ENCODE measurements at places on chromosomes 3 and 15. TPM values are rescaled to one million over a fixed set of nuclear protein-coding genes. Genes with fewer than 3 reads are reported as not detected.

SAMD7 gene
- not detected for polyA plus RNA-seq

LTK gene
- polyA plus RNA-seq, result 0.01 TPM

GP9 gene
- polyA plus RNA-seq, result not detected

CPA3 gene
- not detected for polyA plus RNA-seq

GOLGA8T gene
- polyA plus RNA-seq, result 0.07 TPM

CLDN1 gene
- polyA plus RNA-seq, result 51.6 TPM

PFKFB4 gene
- 103 TPM for polyA plus RNA-seq

PLSCR2 gene
- polyA plus RNA-seq, result not detected

MEX3B gene
- polyA plus RNA-seq, result 0.48 TPM

BTLA gene
- polyA plus RNA-seq, result not detected

C3orf33 gene
- polyA plus RNA-seq, result 8.7 TPM

Measured in HepG2 (cell line).